Activated CD4-positive, CD25-positive, alpha-beta regulatory T cell treated with anti-CD3 and anti-CD28 coated beads, Interleukin-2, amount 50 U/mL, for 72 hours (primary cell): ENCODE measurements at places on chromosomes 7 and 10.
A peak's percentile ranks its signal among the peaks of the same experiment; 100 is the strongest.

DNA sequence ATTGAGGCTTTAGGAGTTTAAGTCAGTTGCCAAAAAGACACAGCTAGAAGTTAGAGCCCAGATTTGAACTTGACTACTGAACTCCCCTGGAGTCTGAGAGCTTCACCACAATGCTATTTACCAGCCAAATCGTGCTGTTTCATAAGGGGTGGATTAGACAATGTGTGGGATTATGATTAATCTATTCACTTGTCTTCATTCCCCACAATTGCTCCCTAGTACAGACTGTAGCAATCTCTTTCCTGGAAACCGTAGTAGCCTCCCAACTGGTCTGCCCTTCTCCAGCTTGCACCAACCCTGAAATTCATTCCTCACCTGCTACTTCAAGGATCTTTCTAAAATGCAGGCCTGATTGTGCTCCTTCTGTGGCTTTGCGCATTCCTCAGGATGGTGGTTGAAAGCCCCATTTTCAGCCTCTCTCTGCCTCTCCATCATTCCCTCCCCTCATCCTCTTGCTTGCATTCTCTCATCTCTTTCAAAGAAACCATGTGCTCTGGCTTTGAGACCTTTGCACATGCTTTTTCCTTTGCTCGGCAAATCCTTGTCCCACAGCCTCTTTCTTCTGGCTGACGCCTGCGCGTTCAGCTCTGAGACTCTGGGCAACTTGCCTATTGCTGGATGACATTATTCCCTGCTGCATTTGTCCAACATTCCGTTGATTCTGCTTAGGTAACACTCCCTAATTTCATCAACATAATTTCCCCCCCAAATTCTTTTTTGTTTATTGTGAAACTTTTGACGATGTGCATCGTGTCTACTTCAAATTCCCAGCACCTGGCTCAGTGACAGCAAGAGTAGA lies 145.1 kb downstream of the ADRA2A start:
- DNase-seq, result no peak

DNA sequence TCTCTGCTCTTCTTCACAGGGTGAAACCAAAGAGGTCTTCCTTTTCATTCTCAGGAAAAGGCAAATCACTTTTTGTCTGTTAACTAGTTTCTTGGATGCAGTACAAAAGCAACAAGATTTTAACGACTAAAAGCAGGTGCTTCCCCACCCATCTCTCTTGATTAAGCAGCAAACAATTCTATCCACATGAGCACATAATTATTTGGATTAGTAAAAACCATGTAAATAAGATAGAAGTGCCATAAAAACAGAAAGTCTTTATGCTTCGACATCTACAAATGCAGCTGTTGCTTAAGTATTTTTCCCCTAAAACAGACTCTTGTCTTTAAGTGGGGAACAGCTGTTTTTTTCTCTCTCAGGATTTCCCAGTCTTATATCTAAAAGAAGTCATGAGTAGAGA lies 37.4 kb downstream of the USP54 start:
- no peak for DNase-seq

DNA sequence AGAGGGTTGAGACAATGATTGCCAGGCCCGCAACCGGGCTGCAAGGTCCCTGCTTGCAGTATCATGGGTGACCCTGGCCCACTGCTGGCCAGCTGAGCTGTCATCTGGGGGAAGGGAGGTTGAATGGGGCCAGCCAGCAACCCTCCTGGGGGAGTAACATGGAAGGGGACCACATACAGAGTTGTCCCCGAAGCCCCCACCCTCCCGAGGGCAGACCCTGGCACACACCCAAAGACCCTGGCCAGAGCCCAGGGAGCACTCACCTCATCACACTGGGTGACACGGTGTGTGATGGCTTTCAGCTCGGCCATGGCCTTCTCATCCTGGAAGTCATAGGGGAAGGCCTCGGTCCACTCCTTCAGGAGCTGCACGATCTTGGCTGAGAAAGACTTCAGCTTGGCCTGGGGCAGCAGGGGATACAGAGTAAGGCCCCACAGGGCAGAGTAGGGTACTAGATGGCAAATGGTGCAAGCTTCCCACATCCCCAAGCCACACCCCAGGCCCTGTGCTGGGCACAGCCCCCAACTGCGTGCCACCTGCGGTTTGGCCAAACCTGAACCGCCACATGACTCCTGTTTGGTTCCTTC lies 63.4 kb downstream of the CSGALNACT2 start:
- DNase-seq, result peak; percentile 29

GRCh38 chr10:97961945-97962344 lies 68.5 kb downstream of the CRTAC1 start:
- no peak for DNase-seq

GRCh38 chr7:141463986-141464385 lies 87.2 kb upstream of the AGK start:
- DNase-seq, result no peak

GRCh38 chr7:151484971-151485707 lies 34.6 kb downstream of the RHEB start:
- no peak for DNase-seq

DNA sequence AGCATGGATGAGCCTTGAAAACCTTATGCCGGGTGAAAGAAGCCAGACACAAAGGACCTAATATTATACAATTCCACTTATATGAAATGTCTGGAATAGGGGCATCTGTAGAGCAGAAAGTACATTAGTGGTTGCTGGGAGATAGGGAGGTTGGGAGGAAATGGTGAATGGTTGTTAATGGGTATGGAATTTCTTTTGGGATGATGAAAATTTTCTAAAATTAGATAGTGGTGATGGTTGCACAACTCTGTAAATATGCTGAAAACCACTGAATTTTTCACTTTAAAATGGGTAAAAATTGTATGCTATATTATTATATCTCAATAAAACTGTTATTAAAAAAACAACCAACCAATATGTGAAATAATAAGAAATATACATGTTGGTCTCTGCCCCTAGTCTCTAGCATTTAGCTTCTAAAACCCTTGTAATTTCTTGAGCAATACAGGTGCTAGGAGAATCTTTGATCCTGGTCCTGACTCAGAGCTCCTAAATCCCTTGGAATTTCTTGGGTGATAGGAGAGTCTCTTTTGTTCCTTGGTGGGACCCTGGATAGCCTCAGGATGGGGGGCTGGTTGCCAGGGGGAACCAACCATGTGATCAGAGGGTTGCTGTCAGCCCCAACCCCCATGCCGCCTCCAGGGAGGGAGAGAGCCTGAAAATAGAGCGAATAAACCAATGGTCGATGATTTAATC lies 64.0 kb downstream of the TACR2 start:
- DNase-seq, result no peak

DNA sequence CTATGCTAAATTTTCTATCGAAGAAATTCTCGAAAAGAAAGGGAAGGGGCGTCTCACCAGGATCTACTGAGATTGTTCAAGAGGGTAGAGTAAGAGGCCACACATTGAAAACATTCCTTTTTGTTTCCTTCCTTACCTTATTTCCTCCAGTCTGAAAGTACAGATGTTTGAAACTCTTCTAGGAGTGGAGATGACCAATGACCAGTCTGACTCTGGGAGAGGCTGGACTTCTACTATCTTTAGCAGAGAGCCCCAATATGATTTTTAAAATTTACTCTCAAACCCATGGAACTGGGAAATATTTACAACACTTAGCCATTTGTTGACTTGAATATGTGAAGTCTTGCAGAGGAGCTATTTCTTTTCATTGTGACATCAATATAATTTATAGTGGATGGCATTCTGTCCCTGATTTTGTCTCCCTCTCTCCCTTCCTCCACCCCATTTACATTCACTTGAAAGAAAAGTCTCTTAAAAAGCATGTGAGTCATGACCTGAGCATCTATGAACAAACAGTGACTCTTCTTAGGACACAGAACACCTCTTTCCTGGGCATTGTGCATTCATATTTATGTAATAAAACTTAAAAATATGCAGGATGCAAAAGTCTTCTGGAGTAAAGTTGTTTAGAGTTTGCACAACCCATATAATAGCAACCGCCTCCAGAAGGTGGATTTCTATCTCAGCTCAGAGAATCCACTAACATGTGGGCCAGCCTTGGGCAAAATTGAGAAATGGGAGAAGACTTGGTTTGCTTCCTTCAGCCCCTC lies 31.2 kb upstream of the BMPER start:
- no peak for DNase-seq

GRCh38 chr7:83005410-83005809 lies 157.3 kb downstream of the PCLO start:
- DNase-seq, result no peak

GRCh38 chr10:11602919-11603523 lies 8.4 kb downstream of the USP6NL start:
- no peak for DNase-seq

GRCh38 chr7:143484119-143484518 lies 6.4 kb downstream of the TAS2R41 start:
- no peak for DNase-seq

DNA sequence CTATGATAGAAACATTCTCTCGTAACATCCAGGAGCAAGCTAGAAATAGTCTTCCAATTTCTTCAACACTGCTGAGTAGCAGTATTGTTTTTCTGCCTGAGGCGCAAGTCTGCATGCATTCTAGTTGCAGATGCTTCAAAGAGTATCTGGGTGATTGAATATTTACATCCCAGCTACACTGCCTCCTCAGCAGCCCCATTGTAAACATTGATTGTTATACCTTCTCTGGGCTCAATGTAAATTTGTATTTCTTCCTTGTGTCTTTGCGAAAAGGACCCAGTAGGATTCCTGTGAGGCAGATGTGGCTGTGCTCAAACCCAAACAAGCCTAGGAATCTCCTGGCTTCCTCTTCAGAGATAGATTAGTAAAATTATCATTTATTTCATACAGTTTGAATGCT lies 320.7 kb downstream of the CDC14C start:
- no peak for DNase-seq

- DNase-seq, result no peak
Measured at GRCh38 chr10:86753638-86754434, 2.6 kb upstream of the BMPR1A start.

DNA sequence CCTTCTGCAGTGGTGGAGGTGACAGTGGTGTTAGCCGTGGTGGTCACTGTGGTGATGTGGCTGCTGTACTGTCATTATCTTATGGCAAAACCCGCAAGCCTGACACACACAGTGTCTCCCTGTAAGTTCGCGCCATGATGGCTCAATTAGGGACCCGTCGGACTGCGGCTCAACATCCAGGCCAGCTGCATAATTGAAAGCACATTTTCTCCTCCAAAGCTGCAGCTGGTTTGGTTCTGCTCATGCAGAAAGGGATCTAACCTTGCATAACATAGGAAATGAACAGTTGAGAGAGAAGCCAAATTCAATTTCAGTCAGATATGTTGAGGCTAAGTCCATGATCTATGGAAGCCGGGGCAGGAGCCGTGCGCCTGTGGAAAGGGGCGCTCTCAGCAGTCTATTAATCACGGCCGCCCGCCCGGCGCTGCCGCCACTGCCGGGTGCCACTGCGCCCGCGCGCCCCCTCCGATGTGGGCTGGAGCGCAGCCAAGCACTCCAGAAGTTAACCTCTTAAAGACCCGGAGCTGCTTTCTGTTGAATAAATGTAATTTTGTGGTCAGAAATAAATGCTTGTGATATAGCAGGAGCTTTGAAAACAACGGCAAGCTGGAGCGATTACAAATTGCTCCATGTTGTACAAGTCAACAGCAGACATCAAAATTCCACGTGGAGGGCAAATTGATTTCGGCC lies 227.7 kb downstream of the CUX1 start:
- no peak for DNase-seq

DNA sequence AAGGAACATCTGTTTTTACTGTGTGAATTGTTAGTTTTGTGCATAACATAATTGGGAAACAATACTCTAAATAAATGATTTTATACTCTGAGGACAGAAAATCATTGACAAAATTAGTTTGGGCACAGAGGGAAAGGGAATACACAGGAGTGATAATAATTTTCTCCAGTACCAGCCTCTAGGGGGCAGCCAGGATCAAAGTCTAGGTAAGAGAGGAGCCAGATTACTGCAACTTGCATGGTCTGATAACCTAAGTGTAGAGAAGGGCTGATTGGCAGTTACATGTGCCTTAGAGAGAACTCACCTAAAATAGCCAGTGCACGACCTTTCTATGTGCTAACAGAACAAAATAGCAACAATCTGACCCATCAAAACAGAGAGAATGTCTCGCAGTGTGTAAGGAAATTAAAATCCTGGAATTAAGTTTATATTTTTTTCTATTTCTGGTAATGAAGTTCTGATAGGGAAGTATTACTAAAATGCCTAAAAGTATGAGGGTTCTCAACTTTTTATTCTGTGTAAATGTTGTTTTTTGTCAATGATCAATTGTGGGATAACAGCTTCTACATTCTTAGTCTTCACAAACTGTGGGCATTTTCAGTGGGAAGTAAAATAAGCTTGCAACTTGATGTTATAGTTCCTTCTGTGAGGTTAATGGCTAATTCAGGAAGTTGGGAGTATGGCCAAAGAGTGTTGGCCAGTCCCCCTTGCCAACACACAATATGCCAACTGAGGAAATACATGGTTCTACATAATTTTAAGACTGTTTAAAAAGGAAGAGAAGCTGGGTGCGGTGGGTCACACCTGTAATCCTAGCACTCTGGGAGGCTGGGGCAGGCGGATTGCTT lies 66.4 kb downstream of the EXOC6 start:
- no peak for DNase-seq
